ENCODE measurements at places on chromosomes 6 and 20.

- no peak for DNase-seq
Measured at GRCh38 chr6:108661982-108662381, 101.3 kb downstream of the FOXO3 start.

GRCh38 chr20:37845241-37845681 lies 57.7 kb upstream of the VSTM2L start:
- DNase-seq: no peak

GRCh38 chr20:34983089-34983820 lies 27.6 kb downstream of the MYH7B start:
- DNase-seq: no peak

GRCh38 chr20:61254881-61255626 lies 3.0 kb downstream of the CDH4 start:
- DNase-seq: no peak

DNA sequence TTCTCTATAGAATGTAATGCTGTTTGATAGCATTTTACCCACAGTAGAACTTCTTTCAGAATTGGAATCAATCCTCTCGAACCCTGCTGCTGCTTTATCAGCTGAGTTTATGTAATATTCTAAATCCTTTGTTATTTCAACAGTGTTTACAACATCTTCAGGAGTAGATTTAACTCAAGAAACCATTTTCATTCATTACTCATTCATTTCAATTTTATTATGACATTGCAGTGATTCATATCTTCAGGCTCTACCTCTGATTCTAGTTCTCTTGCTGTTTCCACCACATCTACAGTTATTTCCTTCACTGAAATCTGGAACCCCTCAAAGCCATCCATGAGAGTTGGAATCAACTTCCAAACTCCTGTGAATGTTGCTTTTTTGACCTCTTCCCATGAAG lies 93.7 kb downstream of the ZFAND3 start:
- DNase-seq: no peak

All from inflammatory macrophage (primary cell).